ENCODE measurements at places on chromosomes 11 and 22. TPM values are rescaled to one million over a fixed set of nuclear protein-coding genes. Genes with fewer than 3 reads are reported as not detected.

OR4A16 gene
- total RNA-seq = not detected

NXPE1 gene
- total RNA-seq = 0.25 TPM

KIF18A gene
- total RNA-seq = 0.50 TPM

MICAL3 gene
- 99.4 TPM for total RNA-seq

DNA sequence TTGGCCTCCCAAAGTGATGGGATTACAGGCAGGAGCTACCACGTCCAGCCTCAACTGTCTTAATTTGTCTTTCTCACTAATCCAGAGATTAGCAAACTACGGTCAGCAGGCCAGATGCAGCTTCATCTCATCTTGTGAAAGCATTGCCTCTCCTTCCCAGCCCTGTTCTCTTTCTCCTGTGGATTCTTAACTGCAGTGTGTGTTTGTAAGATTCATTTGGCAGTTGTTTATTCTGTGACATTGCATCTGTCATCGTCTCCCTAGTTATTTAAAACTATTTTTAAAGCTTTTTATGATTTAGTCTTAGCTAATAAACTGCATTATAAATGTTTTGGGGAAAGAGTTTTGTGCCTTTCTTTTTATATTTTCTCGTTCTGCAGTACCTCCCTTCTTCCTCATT, 29.2 kb downstream of the RNF169 start:
- DNase-seq = no peak

DNA sequence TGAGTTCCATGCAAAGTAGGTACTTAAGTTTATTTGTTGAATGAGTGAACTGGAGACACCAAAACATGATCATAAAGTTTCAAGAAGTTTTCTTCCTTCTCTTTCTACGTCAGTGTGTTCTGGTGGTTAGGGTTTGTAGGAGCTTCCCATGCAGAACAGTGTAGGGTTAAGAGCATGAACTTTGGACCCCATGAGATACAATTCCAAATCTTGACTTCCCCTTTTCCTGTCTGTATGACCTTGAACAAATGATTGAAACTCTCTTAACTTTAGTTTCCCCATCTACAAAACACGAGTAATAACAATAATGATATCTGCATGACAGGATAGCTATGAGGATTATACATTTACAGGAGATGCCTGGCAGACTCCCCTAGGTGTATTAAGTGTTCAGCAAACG, 41.0 kb upstream of the TENM4 start:
- DNase-seq = no peak

DNA sequence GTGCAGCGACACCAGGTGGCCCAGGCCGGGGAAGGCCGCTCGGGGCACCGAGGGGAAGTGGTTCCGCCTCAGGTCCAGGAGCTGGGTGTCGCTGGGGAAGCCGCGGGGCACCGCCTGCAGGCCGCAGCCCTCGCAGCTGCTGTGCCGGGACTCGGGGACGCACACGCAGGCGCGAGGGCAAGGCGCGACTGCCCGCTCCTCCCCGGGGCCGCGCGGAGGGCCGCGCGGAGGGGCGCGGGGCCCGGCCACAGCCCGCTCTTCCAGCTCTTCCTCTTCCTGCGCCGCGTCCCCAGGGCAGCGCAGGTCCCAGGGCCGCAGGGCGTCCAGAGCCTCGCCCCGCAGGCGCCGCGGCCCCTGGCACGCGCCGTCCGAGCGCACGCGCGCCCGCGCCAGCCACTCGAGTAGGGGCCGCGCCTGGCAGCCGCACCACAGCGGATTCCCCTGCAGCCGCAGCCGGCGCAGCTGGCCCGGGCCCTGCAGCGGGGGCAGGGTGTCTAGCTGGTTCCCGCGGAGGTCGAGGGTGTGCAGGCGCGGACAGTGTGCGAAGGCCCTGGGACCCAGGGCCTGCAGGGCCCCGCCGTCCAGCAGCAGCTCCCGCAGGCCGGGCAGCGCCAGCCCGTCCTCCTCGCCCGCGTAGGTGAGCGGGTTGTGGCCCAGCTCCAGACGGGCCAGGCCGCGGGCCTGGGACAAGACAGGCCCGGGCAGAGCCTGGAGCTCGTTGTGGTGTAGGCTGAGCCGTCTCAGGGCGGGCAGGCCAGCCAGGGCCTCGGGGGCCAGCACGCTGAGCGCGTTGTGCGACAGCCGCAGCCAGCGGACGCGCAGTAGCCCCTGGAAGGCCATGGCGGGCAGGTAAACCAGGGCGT, 2.8 kb downstream of the CHADL start:
- peak; percentile 87 for DNase-seq

DNA sequence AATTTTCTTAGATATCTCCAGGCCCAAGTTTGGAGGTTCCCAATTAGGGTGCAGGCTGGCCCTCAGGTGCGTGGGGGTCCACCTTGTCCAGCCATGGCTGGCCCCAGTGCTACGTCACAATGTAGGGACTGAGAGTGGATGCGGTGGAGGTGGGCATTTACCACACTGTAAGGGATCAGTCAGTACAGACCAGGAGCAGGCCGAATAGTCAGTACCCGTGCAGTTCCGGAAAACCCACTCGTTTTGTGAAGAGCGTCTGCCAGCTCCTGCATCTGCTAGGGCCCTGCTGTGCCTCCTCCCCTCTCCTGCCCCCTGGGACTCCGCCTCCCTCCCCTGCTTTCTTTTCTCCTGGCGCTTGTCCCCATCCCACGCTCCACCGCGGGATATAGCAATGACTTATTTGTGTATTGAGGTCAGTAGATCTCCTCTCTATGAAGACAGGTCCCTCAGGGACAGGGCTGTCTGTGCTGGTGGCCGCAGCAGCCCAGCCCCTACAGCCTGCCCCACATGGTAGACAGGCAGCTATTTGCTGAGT, 50.4 kb upstream of the SEPTIN5 start:
- DNase-seq = peak; percentile 84

- no peak for DNase-seq
These were observed 24.9 kb downstream of the ZBTB16 start for GRCh38 chr11:114084414-114084813.

DNA sequence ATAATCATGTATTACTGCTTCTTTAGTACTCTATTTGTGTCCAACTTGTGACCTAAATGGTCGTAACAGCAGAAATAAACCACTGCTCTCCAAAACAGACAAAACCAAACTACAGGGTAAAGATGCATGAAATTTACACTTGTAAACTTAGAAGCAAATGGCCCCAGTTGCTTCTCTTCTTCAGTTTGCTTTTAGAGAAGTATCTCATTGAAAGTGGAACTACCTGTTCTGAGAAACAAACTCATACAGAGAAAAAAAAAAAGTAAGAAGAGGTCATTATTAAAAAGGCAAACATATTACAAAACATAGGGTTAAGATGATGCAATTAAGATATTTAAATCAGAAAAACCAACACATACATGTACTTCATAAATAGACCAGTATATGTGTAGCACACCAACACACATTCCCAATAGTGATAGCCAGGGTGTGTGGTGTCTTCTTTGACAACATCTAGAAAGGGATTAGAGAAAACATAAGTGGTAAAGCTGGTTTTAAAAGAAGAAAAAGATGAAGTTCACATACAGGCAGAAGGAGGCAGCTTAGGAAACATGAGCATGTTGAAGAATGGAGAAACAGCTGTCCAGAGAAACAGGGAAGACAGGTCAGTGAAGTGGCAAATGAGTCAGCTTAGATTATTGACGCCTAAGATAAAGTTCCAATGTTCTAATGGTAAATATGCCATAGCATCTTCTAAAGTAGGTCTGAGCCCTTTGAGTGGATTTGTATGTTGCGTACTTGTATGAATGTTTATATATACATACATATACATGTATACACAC, 844.7 kb upstream of the CCDC90B start:
- DNase-seq = no peak

DNA sequence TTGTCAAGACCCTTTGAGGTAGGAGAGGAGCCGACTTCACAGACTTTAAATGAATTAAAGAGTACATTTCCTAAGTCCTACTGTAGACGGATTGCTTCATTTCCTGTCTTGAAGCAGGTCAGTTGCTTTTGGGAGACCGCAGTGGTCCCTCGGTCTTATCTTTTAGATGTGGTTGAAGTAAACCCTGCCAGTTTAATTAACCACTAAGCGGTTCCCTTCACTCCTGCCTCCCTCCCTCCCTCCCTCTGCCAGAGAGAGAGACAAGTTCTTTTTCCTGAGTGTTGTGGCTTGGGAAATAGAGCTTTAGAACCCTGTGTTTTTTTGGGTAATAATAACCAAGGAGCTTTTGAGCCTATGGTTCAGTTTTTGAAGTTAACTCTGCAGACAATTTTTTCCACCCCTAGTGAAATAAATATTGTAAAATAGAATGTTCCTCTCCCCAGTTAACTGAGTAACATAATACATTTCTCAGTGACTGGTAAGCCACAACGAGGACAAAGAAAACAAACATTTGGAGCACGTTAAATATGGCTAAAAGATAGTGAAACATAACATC, 147.5 kb downstream of the LDLRAD3 start:
- no peak for DNase-seq

DNA sequence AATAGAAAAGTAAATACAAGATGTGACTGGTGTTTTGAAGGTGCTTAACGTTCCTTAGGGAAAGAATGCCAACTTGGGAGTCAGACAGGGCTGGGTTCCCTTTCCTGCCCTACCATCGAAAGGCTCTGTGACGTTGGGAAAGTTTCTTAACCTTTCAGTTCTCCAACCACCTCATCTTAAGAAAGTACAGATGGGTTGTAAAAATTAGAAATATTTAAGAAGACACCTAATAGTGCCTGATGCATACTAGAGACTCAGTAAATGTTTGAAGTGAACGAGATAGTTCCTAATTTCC, 1.1 kb downstream of the GTPBP1 start:
- no peak for DNase-seq

DNA sequence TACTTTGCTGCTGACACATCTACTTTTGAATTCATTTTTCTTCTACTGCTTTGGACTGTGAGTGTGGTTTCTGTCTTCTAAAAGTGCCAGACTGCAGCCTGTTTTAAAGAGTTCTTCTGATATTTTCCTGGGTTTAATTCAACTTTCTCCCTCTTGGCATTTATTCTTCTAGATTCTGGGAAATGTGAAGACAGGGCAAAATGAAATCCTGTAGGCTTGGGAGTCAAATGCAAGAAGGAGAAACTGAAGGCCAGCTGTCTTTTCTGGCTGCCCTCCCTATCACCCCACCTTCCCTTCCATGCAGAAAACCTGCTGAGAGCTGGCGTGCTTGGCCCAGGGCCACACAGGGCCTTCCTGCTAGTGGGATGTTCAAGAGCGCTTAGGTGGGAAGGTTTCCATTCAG, 7.6 kb downstream of the ZNF70 start:
- DNase-seq = no peak

DNA sequence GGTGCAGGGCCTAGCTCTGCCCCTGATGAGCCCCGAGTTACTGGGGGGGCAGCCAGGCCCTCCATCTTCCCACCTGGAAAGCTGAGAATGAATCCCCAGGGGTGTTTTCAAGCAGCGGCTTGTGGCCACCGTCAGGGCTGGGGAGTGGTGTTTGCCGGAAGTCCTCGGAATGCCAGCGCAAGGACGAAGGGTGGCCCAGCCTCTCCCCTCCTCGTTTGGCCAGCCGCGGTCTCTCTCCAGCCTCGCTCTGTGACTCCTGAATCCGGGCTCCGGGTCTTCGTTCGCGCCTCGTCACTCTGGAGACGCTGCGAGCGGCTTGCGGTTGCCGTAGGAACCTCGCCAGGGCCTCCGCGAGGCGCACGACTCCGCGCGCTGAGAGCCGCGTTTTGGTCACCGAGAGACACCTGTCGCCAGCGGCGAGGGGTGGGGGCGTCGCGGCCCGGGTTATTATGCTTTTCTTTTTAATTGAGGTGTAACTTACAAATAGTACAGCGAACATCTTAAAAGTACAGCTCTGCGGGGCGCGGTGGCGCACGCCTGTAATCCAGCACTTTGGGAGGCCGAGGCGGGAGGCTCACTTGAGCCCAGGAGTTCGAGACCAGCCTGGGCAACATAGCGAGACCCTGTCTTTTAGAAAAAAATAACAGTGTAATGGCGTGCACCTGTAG, 6.3 kb upstream of the KDELR3 start:
- DNase-seq = peak; percentile 93
